Upper lobe of left lung (tissue), 6 donors: ENCODE measurements at places on chromosomes 12 and 14. TPM values are rescaled to one million over a fixed set of nuclear protein-coding genes. Genes with fewer than 3 reads are reported as not detected.

The DAO gene
- not detected for total RNA-seq

The LPAR5 gene
- total RNA-seq: 2.3 TPM

The TMEM30B gene
- 59.7 TPM for total RNA-seq

The XRCC3 gene
- 2.4 TPM for total RNA-seq

The FOXM1 gene
- 2.3 TPM for total RNA-seq

The CD69 gene
- total RNA-seq: 13.9 TPM

The ACAD10 gene
- 83.8 TPM for total RNA-seq

The NTF3 gene
- not detected for total RNA-seq

The SIX1 gene
- total RNA-seq: 0.17 TPM

The SLCO1A2 gene
- total RNA-seq: 2.7 TPM

The SDR9C7 gene
- total RNA-seq: not detected

The TMEM121 gene
- 4.6 TPM for total RNA-seq

The DNAH10 gene
- total RNA-seq: 9.8 TPM

The KRT77 gene
- not detected for total RNA-seq

The CAPZA3 gene
- total RNA-seq: not detected

The IGF1 gene
- 3.3 TPM for total RNA-seq

The TMEM229B gene
- 2.1 TPM for total RNA-seq
